ENCODE measurements at places on chromosomes 6 and 20. TPM values are rescaled to one million over a fixed set of nuclear protein-coding genes. Genes with fewer than 3 reads are reported as not detected.

DNA sequence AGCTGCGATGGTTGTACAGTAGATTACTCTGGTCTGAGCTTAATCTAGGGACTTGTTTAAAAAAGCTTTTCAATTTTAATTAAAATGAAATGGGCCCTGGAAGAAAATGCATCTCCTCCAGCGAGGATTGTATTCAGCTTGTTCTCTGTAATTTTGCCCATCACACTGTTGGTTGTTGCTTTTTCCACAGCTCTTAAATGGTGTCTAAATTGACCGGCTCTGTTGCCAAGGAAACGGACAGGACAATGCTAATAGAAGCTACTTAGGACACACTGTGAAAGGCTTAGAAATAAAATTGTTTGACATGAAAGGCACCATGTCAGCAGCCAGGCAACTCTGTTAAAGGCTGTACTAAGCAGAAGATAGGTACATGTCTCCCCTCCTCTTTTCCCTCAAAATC lies 116.7 kb upstream of the NRSN1 start:
- no peak for DNase-seq
- no peaks in the 10 kb centered on the region for H3K4me1 ChIP-seq
- no peak overlapping the region for H3K27ac ChIP-seq
- H3K27me3 ChIP-seq: peaks cover 2% of the 10 kb centered on the region

Gene SCRT2
- total RNA-seq: not detected

GRCh38 chr6:146803601-146804000 lies 204.8 kb downstream of the ADGB start:
- no peak for DNase-seq
- H3K27me3 ChIP-seq: no peaks in the 10 kb centered on the region
- H3K4me3 ChIP-seq: no peak overlapping the region
- no peaks in the 10 kb centered on the region for H3K4me1 ChIP-seq
- H3K36me3 ChIP-seq: no peaks in the 10 kb centered on the region
- H3K27ac ChIP-seq: no peak overlapping the region

DNA sequence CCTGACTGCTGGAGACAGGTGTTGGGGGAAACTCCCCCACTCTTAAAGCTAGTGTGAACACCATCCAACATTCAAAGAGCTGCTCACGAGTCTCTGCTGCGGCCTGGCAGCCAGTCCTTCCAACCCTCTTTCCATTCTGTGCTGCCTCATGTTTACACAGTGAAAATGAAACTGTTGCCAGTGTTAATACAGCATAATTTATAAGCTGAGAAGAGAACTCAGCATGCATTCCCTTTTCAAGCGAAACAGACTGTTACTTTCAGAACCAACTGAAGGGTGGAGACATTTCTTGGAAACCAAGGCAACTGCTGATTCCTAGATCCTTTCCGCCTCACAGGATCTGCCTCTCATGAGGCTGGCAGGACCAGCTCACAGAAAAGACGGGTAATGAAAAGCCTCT lies 533.8 kb upstream of the ID4 start:
- no peaks in the 10 kb centered on the region for H3K4me1 ChIP-seq
- no peak for DNase-seq
- H3K27ac ChIP-seq: no peak overlapping the region
- H3K4me3 ChIP-seq: no peak overlapping the region
- H3K27me3 ChIP-seq: no peaks in the 10 kb centered on the region

Gene IL17A
- not detected for total RNA-seq

GRCh38 chr20:52965819-52966218 lies 6.3 kb upstream of the TSHZ2 start:
- H3K36me3 ChIP-seq: no peaks in the 10 kb centered on the region
- H3K27ac ChIP-seq: no peak overlapping the region
- H3K27me3 ChIP-seq: peaks cover 40% of the 10 kb centered on the region
- no peaks in the 10 kb centered on the region for H3K4me1 ChIP-seq

DNA sequence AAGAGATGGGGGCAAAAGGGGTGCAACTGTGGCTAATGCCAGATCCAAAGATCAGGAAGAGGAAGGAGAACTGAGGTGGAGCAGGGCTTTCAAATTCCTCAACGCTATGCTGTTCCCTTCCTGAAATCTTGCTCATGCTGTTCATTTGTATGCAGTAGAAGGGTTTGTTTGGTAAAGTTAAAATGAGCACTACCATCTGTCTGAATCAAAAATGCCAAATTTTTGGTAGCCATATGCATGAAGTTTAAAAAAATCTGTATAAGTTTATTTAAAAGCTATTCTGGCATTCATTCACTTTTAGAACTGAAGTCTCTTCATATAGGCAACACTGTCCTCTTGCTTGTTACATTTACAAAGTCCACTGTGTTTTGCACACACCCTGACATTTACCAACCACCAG lies 82.2 kb downstream of the FAM229B start:
- no peak overlapping the region for H3K27ac ChIP-seq
- no peaks in the 10 kb centered on the region for H3K4me1 ChIP-seq
- DNase-seq: no peak
- H3K36me3 ChIP-seq: no peaks in the 10 kb centered on the region
- peaks cover 42% of the 10 kb centered on the region for H3K27me3 ChIP-seq

Gene LY6G5C
- 5.5 TPM for total RNA-seq

DNA sequence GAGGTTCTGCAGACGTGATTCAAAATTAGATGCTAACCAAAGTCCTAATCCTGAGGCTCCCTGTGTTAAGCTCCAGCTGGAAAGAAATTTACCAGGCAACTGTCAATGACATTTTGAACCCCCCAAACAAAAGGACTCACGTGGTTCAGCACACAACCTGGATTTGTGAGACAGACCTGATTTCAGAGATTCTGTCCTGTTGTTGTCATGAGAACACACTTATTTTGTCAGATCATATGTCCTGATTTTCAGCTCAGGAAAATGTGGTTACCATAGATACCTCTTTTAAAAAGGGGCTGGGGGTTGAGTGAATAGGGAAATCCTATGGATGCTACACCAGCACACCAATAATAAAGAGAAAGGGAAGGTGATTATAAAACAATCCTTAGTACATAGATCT lies 61.6 kb downstream of the MTFR2 start:
- DNase-seq: no peak
- H3K27me3 ChIP-seq: no peaks in the 10 kb centered on the region
- H3K4me3 ChIP-seq: no peak overlapping the region

GRCh38 chr6:45702849-45703739 lies 312.6 kb downstream of the CLIC5 start:
- no peak overlapping the region for H3K27ac ChIP-seq
- no peak overlapping the region for H3K4me3 ChIP-seq
- no peaks in the 10 kb centered on the region for H3K4me1 ChIP-seq

Gene PPP1R3G
- total RNA-seq: 0.08 TPM

GRCh38 chr6:111410371-111410770 lies 72.6 kb downstream of the REV3L start:
- peaks cover 8% of the 10 kb centered on the region for H3K4me1 ChIP-seq
- no peak for DNase-seq
- peaks cover 42% of the 10 kb centered on the region for H3K36me3 ChIP-seq

GRCh38 chr20:56469077-56469449 lies 636 bp downstream of the RTF2 start:
- no peak for DNase-seq
- peaks cover 15% of the 10 kb centered on the region for H3K4me1 ChIP-seq
- H3K4me3 ChIP-seq: peak overlapping the region; percentile 98
- peak overlapping the region; percentile 98 for H3K27ac ChIP-seq
- peaks cover 27% of the 10 kb centered on the region for H3K36me3 ChIP-seq
- no peaks in the 10 kb centered on the region for H3K27me3 ChIP-seq

GRCh38 chr20:25282034-25282781 lies 34.3 kb downstream of the PYGB start:
- H3K36me3 ChIP-seq: peaks cover 7% of the 10 kb centered on the region
- peak overlapping the region; percentile 93 for H3K27ac ChIP-seq
- DNase-seq: no peak
- H3K27me3 ChIP-seq: no peaks in the 10 kb centered on the region
- H3K4me1 ChIP-seq: peaks cover 7% of the 10 kb centered on the region
